Stimulated activated CD8-positive, alpha-beta memory T cell treated with anti-CD3 and anti-CD28 coated beads, Interleukin-12 subunit alpha, Interleukin-12 subunit beta, amount 100 ng/mL, for 1 hour (primary cell): ENCODE measurements at places on chromosomes 6 and 20.

DNA sequence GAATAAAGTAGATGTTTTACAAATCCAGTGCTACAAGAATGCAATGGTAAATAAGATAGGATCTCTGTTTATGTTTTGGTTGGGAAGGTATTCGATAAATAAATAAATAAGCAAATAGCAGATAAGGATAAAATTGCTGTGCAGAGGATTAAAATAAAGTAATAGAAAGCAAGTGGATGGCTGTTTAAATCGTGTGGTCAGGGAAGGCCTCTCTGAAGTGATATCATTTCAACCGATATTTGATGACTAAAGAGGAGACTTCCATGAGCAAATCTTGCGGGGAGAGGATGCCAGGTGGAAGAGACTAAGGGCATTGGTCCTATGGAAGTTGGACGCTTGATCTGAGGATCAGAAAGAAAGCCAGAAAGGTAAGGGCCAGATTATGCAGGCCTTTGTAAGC, 92.0 kb upstream of the CCN2 start:
- no peak for DNase-seq

DNA sequence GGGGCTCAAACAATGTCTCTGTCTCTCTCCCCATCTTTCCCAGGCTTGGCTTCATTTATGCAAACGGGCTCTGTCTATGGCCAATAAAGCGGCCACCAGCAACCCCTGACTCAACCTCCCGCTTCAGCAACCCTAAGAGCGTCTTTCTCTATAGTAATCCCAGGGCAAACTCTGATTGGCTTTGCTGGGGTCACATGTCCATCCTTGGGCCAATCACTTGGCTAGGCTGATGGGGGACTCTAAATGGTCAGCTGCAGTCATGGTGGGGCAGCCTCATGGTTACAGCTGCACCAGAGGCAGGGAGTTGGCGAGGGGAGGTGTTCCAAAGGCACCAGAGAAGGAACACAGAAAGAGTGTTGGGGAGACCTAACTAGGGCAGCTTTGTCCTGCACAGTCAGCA, 68.5 kb upstream of the BLCAP start:
- DNase-seq = no peak

- no peak for DNase-seq
Measured at GRCh38 chr6:79145301-79145700, 67.2 kb upstream of the PHIP start.

DNA sequence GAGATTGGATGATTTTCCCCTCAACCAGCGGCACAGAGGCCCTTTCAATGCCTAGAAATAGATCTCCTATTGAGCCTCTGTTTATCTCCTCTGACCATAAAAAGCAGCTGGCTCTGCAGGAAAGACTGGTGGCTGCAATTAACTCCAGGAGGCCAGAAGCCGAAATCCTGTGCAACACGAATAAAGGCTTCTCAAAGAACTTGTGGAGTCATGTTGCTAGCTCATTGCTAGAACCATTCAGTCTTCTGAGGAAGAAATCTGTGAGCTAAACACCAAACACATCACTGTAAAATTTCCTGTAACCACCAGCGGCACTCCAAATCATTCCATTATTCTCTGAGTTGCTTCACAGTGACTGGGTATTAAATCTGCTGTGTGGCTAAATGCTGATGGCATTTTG, 49.1 kb upstream of the TPD52L1 start:
- no peak for DNase-seq

- DNase-seq = no peak
Measured at GRCh38 chr6:166003569-166003968, 164.1 kb downstream of the TBXT start.

DNA sequence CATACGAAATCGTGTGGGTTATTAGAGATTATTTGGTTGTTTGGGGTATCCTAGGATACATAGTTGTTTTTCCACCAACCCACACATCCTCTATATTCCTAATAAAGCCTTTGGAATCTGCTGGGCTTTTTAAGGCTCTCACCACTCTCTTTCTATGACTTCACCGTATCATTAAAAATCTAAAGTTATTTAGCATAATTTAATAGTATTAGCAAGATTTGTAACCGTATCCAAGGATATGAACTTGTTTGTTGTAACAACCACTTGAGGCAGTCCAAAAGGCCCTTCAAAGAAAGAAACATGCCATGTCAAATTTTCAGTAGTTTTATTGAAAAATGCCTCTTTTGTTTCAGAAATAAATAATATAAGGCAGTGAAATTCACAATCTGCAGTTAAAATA, 121.8 kb downstream of the COL12A1 start:
- DNase-seq = no peak

- no peak for DNase-seq
Measured at GRCh38 chr6:42326248-42326647, 108.6 kb upstream of the MRPS10 start.

DNA sequence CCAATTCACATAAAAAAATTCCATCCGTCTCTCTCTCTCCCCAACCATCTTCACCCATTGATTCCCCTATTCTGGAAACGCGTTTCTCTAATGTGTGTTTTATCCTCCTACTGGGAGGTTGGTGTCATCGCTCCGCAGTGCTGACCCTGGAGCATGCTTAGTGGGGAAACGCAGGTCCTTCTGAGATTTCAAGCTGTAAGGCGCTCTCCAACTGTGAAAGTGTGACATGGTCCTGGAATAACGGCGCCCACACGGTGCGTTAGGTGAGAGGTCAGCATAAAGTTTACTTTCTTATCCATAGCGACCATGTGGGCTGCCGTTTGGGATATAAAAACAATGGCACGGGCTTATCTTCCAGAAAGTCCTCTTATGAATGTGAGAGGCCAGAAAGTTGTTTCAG, 123.9 kb downstream of the WDR27 start:
- DNase-seq = no peak

GRCh38 chr6:43307451-43308100, 1.1 kb downstream of the CRIP3 start:
- DNase-seq = no peak

DNA sequence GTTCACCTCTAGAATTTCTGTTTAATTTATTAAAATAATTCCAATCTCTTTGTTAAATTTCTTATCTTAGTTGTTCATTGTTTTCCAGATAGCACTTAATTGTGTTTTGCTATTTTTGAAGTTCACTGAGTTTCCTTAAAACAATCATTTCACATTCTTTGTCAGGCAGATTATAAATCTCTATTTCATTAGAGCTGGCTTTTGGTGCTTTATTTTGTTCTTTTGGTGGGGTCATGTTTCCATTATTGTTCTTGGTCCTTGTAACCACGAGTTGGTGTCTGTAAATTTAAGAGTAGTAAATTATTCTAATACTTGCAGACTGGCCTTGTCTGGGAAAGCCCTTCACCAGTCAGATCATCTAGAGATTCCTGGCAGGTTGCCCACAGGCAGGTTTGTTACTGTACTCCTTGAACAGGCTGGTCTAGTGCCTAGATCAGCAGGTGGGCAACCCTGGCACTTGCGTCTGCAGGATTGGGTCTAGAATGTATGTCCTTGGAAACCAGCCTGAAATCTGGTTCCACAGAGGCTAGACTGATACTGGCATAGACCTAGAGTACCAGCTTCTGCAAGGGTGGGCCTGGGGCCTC, 110.4 kb downstream of the ADGB start:
- no peak for DNase-seq

- DNase-seq = no peak
Measured at GRCh38 chr20:64176971-64177370, 12.7 kb downstream of the MYT1 start.

DNA sequence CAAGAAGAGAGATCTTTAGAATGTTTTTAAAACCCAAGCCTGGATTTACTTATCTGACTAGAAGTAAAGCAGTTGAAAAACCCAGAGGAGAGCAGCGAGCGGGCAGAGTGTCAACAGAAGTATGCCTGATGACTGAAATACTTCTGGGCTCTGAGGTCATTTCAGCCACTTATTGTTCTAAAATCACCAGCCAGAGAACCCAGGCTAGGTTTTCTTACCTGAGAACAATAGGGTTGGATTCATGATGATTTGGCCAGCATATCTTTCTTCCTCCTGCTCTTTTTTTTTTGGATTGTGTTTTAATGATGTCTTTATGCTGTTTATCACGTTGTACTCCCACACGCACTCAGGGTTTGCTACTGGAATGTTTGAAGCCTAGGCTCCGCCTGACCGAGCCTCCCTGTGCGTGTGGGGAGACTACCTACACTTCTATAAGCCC, 63.0 kb upstream of the KIF25 start:
- no peak for DNase-seq

- no peak for DNase-seq
Measured at GRCh38 chr6:107490566-107491137, 735 bp downstream of the SOBP start.

- DNase-seq = no peak
Measured at GRCh38 chr20:16385462-16385861, 187.8 kb downstream of the KIF16B start.

GRCh38 chr20:41349266-41349665, 8.6 kb downstream of the LPIN3 start:
- no peak for DNase-seq

GRCh38 chr6:119339941-119340456, 9.6 kb downstream of the MAN1A1 start:
- no peak for DNase-seq

- no peak for DNase-seq
Measured at GRCh38 chr20:13788167-13788834, 3.5 kb downstream of the NDUFAF5 start.

DNA sequence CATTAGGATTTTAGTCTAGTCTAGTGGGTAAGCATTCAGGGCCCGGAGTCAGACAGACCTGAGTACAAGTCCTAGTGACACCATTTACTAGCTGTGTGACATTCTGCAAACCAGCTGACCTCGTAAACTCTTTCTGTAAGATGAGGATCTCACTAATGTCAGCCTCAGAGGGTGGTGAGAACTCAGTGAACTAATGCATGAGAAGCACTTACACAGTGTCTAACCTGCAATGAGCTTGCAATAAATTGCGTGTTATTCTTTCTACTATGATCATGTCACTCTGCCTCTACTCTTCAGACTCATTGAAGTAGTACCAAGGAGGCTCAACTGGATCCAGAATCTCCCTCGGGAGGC, 41.1 kb upstream of the ZNF831 start:
- no peak for DNase-seq

GRCh38 chr6:16841241-16841640, 80.0 kb upstream of the ATXN1 start:
- no peak for DNase-seq

- no peak for DNase-seq
Measured at GRCh38 chr6:90939906-90940305, 353.0 kb upstream of the MAP3K7 start.

GRCh38 chr6:109690373-109690736, 647 bp downstream of the AK9 start:
- DNase-seq = peak; percentile 36

GRCh38 chr6:91534614-91535013, 947.7 kb upstream of the MAP3K7 start:
- DNase-seq = no peak

- DNase-seq = no peak
Measured at GRCh38 chr20:55116598-55116997, 641.2 kb downstream of the DOK5 start.

DNA sequence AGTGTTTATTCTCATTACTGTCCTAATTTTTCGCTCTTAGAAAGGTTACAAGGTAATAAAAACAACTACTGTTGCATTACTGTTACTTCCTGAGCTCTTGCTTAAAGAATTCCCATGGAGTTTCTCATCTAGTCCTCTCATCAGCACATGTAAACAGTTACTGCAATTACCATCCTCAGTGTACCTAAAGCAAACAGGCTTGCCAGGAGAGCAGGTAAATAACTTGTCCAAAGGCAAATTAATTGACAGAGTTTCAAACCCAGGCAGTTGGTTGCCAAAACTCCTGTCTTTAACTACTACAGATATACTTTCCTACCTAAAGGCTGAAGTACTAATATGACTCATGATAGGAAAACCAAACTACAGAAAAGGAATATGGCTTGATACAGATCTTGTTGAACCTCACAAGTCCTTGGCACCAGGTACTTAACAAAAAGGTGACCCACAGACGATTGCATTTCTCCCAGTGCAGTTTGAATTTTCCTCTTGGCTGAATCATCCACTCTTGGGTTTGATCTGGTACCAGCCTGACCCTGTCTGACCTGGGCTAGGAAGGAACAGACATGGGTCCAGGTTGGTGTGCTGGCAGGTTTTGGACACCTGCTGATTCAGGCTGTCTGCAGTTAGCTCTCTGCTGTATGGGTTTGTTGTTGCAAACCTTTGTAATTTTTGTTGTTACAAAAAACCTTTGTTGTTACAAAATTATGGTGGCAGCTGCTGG, 153.0 kb downstream of the CFAP61 start:
- no peak for DNase-seq

DNA sequence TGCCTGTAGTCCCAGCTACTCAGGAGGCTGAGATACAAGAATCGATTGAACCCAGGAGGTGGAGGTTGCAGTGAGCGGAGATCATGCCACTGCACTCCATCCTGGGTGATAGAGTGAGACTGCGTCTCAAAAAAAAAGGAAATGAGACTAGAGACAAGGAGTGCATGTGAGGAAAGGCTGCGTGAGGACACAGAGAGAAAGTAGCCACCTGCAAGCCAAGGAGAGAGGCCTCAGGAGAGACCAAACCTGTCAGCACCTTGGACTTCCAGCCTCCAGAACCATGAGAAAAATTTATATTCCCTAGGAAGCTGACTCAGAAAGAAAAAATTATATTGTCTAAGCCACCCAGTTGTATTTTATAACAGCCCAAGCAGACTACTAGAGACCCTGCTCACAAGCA, 7.4 kb upstream of the BEND3 start:
- DNase-seq = no peak

DNA sequence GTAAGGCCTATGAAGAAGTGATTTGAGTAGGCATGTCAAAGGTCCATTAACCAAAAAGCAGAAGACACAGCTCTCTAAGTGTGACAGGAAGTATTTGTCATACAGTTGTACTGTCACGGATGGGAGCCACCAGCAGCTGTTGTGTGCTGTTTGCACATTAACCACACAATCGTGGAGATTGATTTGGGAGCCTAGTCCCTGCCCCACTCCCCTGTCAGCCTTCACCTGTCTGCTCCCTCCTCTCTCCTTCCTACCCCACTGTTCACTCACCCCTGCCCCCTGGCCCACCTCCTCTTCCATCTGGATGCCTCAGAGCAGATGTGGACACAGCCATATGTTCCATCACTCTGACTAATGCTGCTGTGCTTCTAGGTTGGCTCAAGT, 124.7 kb upstream of the SPACA1 start:
- DNase-seq = no peak

DNA sequence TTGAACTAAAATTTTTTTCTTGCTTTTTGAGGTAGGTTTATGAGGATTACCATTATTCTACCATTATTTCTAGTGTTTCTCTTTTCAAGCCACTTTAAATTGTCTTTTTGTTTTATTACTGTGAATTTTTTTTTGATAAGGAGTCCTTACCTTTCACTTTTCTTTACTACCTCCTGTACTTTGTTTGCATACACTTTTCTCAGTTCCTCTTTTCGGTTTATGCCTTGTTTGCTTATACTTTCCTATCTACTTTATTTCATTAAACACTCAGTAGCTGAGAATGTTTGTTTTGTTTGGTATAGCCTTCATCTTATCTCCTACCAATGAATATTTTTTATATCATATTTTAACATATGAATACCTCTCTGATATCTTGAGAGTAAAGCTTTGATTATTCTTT, 147.9 kb downstream of the TFAP2B start:
- DNase-seq = no peak
